ENCODE measurements at places on chromosomes 6 and 20. TPM values are rescaled to one million over a fixed set of nuclear protein-coding genes. Genes with fewer than 3 reads are reported as not detected.

Gene DHX16
- 62.3 TPM for polyA plus RNA-seq

GRCh38 chr20:2599288-2600006 lies 53.0 kb upstream of the NOP56 start:
- DNase-seq: no peak
- H3K27me3 ChIP-seq: peaks cover 3% of the 10 kb centered on the region
- H3K27ac ChIP-seq: no peak overlapping the region

- DNase-seq: no peak
- H3K4me3 ChIP-seq: no peak overlapping the region
- no peaks in the 10 kb centered on the region for H3K27me3 ChIP-seq
- H3K4me1 ChIP-seq: peaks cover 7% of the 10 kb centered on the region
- H3K27ac ChIP-seq: no peak overlapping the region
These were observed 13.2 kb upstream of the PXDC1 start for GRCh38 chr6:3764516-3765335.

Gene PPP1R3G
- 0.03 TPM for polyA plus RNA-seq

All from endothelial cell of umbilical vein (primary cell).